ENCODE measurements at places on chromosomes 4 and X. TPM values are rescaled to one million over a fixed set of nuclear protein-coding genes. Genes with fewer than 3 reads are reported as not detected.

GSPT2 gene
- 2.6 TPM for polyA plus RNA-seq

C4orf54 gene
- polyA plus RNA-seq: not detected

SYTL4 gene
- 3.3 TPM for polyA plus RNA-seq

RNF212 gene
- polyA plus RNA-seq: 2.9 TPM

PLXNA3 gene
- 36.0 TPM for polyA plus RNA-seq

LUZP4 gene
- not detected for polyA plus RNA-seq

GRCh38 chr4:67700116-67700737, 728 bp downstream of the UBA6 start:
- DNase-seq: no peak

DNA sequence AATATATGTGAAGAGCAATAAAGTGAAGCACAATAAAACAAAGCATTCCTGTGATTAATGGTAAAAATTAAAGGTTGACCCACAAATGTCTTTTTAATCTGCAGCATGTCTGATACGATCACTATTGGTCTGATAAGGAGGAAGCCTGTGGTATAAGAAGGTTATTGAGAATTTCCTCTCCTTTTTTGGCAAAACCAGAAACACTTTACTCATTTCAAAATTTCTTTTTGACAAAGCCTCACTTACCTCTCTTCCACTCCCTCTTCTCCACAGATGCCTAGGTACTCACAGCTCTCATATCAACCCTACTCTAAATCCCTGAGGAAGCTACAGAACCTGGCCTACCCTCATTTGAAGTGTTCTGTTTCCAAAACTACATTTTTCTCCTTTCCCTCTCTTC, 56.1 kb downstream of the TSPAN5 start:
- no peak for DNase-seq

DNA sequence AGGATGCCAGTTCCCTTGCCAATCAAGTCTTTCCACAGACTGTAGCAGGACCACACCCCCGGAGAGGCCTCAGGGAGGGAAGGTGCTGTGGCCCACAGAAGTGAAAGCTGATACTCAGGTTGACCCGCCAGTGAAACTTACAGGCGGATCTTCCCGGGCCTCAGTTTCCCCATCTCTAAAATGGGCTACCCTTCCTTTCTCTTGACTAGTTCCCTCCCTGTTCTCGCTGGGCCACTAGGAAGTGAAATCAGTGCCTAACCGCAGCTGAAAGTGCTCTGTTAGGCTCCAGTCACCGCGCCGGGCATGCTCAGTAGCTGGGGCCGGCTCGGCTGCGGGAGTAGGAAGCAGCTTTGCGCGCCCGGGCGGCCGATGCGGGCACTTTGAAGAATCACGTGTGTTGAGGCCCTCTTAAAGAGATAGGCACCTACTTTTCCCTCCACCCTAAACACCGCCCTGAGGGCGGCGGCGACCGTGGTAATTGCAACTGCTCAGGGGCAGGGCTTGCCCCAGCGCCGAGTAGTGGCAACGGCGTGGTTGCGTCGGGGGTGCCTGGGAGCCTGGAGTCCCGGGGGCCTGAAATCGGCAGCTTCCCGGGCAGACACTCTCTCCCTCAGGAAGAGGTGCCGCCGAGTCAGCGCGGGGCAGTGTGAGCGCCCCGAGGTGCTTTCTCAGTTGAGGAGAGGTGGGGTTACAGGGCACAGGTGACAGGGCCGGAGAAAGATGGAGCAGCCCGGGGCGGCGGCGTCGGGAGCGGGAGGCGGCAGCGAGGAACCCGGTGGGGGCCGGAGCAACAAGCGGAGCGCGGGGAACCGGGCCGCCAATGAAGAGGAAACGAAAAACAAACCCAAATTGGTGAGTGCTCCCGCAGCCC, at the start of gene DIAPH2:
Gene DIAPH2 (plus strand): TSS at position 504 of the 871 bp plus-strand sequence.
- peak; percentile 19 for DNase-seq

- no peak for DNase-seq
Measured at GRCh38 chrX:139890991-139891700, 41.7 kb downstream of the ATP11C start.

DNA sequence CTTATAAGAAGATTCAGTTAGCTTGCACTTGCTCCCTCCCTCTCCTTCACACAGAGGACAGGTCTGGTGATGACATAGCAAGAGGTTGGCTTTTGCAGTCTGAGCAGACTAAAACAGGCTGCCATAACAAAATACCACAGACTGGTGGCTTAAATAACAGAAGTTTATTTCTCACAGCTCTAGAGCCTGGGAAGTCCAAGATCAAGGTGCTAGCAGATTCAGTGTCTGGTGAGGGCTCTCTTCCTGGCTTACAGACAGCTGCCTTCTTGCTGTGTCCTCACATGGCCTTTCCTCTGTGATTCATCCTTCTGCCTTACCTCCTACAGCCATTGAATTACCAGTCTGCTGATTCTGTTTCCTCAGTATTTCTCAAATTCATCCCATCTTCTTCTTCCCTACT, 13.1 kb downstream of the RP2 start:
- DNase-seq: no peak

- no peak for DNase-seq
Measured at GRCh38 chr4:81954271-81954670, 419.5 kb downstream of the HNRNPD start.

- no peak for DNase-seq
Measured at GRCh38 chr4:150874338-150875226, 140.5 kb downstream of the LRBA start.

DNA sequence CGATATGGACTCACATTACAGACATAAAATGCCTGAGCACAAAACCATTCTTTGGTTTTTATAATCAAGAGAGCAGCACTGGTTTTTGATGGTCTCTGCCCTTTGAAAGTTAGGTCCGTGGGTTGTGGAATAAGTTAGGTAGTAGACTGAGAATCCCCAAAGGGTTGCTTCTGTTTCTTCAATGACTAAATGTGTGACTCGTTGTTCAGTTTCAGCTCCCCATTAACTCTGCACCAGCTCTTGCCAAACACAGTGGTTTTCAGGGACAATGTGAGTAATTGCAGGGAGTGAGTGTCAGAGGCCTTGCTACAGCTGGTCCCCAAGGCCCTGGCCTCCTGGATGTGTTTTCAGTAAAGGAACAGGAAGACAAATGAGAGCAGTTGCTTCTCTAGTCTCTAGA, 24.8 kb downstream of the SMIM20 start:
- DNase-seq: no peak

- no peak for DNase-seq
Measured at GRCh38 chr4:121701263-121701662, 4.5 kb upstream of the ANXA5 start.

- no peak for DNase-seq
Measured at GRCh38 chr4:108954880-108955279, 192.0 kb upstream of the ETNPPL start.
